H54 (cell line): ENCODE measurements at places on chromosomes 2 and 18.

- no peak for DNase-seq
These were observed 5.7 kb downstream of the AGPS start for GRCh38 chr2:177398290-177398683.

GRCh38 chr2:45935791-45936622, 284.5 kb downstream of the PRKCE start:
- peak; percentile 84 for DNase-seq

- no peak for DNase-seq
These were observed 55.6 kb downstream of the FAM117B start for GRCh38 chr2:202690321-202690900.

GRCh38 chr2:51153236-51153635, 121.3 kb upstream of the NRXN1 start:
- DNase-seq, result no peak

GRCh38 chr18:49189772-49190171, 239.0 kb upstream of the SMAD7 start:
- no peak for DNase-seq

DNA sequence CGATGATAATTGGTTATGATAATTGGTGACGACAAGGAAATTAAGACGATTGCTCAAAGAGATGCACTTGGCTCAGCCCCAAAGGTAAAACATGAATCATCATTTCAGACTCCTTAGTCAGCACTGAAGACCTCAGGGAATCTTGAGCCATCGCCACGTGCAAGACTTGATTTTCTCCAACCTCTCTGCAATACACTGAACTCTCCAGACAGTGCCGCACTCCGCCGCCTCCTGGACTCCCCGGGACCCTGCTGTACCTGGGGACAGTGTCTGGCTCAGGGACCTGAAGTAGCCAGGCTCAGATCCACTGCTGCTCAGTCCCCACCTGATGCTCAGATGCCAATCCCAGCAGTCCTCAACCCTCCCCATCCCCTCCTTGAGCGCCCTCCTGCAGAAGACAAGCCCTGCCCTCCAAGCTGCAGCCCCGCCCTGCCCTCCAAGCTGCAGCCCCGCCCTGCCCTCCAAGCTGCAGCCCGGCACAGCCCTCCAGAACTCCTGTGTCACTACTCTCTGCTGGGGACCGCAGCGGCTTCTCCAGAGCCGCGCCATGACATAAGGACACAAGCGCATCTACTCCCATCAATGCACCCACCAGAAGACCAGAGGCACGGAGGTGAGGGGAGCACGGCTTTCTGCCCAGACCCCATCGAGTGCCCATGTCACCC, 1.1 kb downstream of the TMEM18 start:
- peak; percentile 40 for DNase-seq

DNA sequence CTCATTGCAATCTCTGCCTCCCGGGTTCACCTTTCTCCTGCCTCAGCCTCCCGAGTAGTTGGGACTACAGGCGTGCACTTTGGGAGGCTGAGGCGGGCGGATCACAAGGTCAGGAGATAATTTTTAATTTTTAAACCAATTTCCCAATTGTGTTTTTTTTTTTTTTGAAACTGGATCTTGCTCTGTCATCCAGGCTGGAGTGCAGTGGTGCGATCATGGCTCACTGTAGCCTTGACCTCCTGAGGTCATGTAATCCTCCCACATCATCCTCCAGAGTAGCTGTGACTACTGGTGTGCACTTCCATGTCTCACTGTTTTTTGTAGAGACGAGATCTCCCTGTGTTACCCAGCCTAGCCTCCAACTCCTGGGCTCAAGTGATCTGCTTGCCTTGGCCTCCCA, 49.3 kb downstream of the GLS start:
- DNase-seq, result no peak

- DNase-seq, result no peak
These were observed 6.6 kb downstream of the IL1RN start for GRCh38 chr2:113133704-113134598.

DNA sequence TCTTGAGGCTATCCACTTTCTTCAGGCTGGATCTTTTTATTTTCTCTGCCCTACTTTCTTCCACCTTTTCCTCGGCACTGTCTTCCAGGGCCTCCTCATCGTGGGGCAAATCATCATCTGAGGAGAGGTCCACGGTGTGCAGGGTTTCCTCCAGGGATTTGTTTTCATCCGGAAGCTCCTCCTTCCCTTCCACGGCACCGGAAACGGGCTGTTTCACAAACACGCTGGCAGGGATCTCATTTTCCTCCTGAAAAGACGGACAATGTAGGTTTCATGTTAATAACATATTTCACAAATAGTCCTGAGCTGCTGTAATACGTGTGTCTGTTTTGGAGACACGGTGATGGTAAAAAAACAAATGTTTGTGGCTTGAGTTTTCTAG, 10.4 kb downstream of the CAVIN2 start:
- DNase-seq, result no peak

GRCh38 chr2:38146907-38147307, 71.0 kb upstream of the CYP1B1 start:
- peak; percentile 70 for DNase-seq

DNA sequence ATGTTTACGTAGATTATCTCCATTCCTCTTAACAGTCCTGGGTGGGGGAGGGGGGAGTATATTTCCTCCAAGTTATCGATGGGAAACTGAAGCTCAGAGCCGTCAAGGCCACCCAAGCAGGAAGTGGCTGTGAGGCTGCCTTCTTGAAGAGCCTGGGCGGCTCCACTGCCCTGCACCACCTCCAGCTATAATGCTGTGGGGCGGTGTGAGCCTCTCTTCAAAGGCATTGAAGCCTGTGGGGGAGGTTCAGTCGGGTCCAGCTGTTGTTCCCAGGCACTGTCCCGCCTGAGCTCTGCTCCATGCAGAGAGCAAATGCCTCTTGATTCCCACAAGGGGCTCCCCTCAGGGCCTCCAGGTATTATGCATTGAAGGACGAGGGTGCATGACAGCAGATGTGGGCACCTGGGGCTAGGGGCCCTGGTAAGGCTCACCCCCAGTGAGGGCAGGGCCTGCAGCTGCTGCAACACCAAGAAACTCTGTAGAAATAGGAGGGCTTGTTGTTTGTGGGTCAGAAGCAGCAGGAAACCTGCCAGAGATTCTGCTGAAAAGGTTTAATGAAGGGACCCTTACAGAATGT, 29.5 kb upstream of the LAPTM4A start:
- DNase-seq, result no peak

GRCh38 chr2:119702918-119703401, 24.0 kb downstream of the TMEM177 start:
- peak; percentile 84 for DNase-seq

GRCh38 chr2:179963626-179964025, 43.5 kb downstream of the CWC22 start:
- peak; percentile 10 for DNase-seq

- DNase-seq, result no peak
These were observed 539 bp downstream of the CYP27A1 start for GRCh38 chr2:218782528-218782844.

GRCh38 chr2:151947813-151948165, 119.6 kb upstream of the ARL5A start:
- no peak for DNase-seq

DNA sequence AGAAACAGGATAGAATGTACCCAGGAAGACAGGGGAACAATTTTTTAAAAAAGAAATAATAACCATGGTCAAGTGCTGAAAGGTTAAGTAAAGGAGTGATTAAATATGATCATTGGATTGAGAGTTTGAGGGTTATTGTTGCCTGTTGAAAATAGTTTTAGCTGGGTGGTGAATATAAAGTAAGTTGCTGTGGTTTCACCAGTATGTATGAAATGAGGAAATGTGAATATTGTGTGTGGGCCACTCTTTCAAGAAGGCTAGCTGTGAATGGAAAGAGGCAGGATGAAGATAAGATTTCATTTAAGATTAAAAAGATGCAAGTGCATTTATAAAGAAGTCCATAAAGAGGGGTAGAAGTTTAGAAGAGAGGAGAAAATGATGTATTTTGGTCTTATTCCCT, 53.8 kb downstream of the GULP1 start:
- DNase-seq, result no peak

GRCh38 chr2:192030289-192030688, 164.4 kb downstream of the TMEFF2 start:
- DNase-seq, result no peak

DNA sequence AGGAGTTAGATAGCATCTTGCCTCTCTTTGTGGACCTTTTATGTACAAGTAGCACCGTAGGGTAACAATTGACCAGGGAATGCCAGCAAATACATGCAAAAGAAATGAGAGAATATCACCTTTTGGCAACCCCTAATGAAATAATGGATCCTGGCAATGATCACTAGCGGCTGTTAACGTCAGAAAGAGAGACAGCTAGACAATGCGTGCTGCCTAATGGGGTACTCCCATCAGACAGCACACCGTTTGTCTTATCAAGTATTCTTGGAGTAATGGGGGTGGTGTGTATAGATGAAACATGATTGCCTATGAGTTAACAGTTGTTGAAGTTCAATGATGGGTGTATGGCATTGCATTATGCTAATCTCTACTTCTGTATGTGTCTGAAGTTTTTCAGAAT, 1.6 kb downstream of the ELAC1 start:
- DNase-seq, result no peak

DNA sequence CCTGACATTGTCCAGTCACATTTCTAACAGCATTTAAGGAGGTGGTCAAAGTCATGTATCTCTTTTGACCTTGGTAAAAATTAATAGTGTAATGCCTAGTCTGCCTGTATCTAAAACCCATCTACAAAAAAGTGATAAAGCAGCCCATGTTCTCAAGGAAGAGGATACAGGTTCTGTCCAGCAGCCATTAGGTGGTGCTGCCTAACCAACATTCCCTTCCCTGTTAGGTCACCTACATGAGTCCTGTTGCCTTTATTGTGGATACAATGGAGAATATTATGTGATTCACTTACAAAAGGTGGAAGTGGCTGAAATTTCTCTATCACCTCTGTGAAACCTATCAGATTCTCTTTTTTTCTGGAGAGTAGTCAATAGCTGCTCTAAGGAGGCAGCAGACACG, 52.5 kb downstream of the AQP4 start:
- no peak for DNase-seq
